ENCODE measurements at places on chromosomes 13 and 19.
A peak's percentile ranks its signal among the peaks of the same experiment; 100 is the strongest.

DNA sequence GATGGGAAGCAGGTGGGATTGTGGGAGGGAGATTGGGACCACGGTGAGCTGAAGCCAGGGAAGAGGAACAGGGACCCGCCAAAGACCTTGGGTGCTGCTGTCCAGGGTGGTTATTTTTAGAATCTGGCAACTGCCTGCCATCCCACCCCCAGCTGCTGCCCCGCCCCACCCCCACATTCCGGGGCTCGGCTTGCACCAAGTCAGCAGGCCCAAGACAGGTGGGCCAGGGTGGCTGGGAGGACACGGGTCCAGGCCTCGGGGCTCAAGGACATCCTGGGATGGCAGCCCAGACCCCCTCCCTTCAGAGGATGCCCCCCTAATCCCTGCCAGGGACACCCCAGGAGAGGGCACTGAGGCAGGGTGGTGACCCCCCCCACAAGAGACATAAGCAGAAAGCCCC is 827 bp downstream of the CKM start:
- no peak for DNase-seq

GRCh38 chr19:54464044-54464629 is 559 bp upstream of the LENG9 start:
- peak; percentile 98 for DNase-seq

- DNase-seq = no peak
Measured at GRCh38 chr13:100512422-100512821, 76.2 kb downstream of the GGACT start.

GRCh38 chr13:41457589-41458186 is 338 bp downstream of the RGCC start:
- no peak for DNase-seq

GRCh38 chr19:29323021-29323430 is 110.1 kb upstream of the UQCRFS1 start:
- no peak for DNase-seq

DNA sequence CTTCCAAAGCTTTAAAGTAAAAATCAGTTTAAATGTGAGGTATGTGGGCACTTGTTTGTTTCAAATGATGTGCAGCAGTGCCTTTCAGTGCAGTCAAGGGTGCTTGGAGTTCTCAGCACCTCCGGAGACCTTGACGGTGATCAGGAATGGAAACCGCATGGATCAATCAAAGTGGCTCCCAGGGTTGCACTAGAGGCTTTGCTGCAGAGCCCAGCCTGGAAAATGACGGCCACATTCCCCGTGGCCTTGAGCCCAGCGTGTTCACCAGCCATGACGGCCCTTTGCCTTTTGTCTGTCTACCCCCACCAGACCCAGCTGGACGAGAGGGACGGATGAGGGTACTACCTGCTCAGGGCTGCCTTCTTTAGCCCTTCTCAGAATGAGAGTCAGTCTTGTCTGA is 320.0 kb downstream of the TEX29 start:
- no peak for DNase-seq

DNA sequence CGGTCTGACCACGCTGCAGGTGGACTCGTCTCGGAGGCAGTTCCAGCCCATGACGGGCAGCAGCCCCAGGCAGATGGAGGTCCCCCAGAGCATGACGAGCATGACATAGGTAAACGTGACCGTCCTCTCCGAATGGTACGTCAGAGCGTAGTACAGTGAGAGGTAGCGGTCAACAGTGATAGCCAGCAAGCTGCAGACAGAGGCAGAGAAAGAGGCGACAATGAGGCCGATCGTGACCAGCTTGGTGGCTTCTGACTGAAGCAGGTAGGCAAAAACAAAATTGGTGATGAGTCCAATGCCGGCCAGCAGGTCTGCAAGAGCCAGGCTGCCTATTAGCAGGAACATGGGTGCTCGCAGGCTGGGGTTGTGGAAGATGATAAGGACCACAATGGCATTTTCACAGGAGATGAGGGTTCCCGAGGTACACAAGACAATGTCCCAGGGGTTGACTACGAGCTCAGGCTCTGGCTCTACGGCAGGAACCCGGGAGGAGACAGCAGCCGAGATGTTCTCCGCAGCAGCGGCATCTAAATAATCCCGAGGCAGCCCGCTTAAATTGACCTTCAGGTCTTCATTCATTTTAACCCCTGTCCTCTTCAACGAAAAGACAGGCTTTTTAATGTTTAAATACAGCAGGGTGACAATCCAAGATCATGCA is 1.2 kb downstream of the GPR12 start:
- DNase-seq = no peak

DNA sequence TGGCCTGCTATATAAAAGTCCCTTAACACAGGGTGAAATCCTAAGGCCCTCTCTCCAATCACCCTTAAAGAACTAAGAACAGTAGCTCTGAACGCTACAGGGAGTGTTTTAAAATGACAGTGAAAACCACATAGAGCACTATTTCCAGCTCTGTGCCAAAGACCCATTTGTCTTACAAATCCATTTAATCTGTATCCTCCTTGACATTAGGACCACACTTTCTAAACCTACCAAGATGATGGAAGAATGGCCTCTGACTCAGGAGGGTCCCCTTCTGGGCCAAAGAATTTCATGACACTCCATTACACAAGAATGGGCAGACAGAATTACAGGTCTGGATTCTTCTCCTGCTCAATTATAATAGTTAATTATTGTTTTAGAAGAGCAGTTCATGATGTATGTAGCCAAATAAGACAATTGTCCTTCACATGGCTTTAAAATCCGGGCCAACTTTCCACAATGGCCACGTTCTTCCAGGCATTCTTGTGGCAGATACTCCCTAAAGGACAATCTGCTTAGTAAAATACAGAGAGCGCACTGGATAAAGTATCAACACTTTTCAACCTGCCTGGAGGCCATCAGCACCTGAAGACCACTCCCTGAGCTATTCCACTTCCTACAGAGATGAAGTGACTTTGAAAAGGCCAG is 61.0 kb downstream of the STK24 start:
- DNase-seq = no peak

DNA sequence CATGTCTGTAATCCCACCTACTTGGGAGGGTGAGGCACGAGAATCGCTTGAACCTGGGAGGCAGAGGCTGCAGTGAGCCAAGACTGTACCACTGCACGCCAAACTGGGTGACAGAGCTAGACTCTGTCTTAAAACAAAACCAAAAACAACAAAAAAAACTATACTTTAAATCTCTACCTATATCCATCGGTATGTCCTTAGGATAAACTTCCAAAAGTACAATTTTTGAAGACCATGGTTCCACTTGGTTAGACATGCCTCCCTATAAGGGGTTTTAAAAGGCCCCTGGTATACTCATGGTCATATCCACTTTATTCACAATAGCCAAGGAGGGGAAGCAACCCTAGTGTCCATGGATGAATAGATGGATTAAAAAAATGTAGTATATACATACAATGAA is 39.8 kb downstream of the RUBCNL start:
- DNase-seq = no peak

GRCh38 chr13:80235967-80236302 is 105.0 kb downstream of the SPRY2 start:
- no peak for DNase-seq

DNA sequence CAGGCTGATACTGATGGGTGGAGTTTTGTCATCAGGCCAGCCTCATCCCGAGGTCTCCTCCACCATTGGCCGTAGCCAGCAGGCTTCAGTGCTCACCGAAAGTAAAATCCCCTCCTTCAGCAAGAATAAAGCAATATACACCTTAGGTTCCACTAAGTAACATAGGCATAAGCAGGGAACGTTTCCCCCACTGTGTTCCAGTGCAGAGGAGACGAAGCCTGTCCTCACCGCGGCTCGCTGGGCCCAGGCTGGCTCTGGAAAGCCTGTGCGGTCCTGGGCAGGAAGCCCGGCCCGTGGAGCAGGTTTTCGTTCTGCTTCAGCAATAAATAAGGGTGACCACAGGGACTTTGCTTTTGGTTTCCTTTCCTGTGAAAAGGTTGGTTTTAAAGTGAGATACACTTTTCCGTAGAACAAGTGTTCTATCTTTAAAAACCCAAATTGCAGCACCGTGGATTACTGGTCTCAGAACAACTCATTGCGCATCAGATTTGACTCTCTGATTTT is 16.3 kb upstream of the TEX29 start:
- no peak for DNase-seq

- DNase-seq = no peak
Measured at GRCh38 chr13:78341032-78341431, 262.3 kb downstream of the POU4F1 start.

GRCh38 chr13:23699271-23699670 is 129.1 kb downstream of the TNFRSF19 start:
- no peak for DNase-seq

GRCh38 chr13:113918981-113919701 is 54.7 kb downstream of the C13orf46 start:
- DNase-seq = no peak

DNA sequence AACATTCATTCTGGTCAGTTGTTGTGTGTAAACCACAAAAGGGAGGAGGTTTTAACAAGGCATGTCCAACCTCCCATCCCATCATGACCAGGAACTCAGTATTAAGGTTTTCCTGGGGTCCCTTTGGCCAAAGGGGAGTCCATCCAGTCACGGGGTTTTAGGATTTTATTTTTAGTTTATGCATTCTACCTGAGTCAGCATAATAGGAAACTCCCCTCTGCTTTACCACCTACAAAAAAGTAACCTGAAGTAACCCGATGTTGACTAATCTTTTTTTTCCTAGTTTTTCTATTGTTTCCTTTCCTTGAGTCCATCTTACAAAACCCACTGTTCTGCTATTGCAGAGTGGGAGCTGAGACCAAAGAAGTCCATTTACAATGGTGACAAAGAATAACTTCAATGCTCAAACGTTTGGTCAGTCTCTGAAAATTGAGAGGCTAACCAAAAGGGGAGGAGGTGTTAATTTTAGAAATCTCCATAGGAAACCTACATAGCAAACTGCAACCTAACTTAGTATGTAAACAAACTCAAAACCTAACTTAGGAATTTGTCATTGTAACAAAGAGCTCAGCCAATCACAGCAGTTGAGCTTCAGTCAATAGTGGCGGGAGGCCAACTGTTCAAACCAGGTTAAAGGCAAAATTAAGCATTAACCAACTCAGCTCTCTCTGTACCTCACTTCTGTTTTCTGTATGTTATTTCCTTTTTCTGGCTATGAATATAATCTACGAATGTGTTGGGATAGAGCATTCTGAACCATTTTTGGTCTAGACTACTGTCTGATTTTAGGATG is 1954.1 kb downstream of the PCDH9 start:
- DNase-seq = no peak

DNA sequence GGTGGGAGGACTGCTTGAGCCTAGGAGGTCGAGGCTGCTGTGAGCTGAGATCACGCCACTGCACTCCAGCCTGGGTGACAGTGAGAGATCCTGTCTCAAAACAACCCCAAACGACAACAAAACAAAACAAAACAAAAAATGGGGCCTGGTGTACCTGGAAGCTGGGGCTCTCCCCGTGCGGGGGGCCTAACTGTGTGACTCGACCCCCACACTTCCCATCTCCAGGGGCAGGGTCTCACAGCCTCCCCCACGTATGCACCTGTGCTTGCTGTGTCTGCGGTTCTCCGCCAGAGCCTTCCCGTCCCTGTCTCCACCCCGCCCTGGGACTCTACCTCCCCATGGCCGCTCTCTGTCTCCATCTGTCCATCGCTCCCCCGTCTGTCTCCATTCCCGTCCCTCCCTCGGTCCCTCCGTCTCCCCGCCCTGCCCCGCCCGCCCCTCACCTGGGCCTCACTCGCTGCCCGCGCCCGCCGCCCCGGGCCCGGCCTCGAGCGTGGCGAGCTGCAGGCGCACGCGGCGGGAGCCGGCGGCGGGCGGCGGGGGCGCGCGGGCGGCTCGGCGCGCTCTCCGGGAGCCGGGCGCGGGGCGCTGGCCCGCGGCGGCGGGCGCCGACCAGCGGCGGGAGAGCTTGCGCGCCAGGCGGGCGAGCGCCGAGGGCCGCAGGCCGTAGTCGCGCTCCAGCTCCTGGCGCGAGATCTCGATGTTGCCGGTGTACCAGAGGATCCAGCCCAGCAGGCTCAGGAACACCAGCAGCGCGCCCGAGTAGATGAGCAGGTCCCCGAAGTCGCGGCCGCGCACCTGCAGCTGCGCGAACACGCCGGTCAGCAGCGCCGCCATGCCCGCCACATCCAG is 587 bp downstream of the TMEM238 start:
- DNase-seq = no peak

DNA sequence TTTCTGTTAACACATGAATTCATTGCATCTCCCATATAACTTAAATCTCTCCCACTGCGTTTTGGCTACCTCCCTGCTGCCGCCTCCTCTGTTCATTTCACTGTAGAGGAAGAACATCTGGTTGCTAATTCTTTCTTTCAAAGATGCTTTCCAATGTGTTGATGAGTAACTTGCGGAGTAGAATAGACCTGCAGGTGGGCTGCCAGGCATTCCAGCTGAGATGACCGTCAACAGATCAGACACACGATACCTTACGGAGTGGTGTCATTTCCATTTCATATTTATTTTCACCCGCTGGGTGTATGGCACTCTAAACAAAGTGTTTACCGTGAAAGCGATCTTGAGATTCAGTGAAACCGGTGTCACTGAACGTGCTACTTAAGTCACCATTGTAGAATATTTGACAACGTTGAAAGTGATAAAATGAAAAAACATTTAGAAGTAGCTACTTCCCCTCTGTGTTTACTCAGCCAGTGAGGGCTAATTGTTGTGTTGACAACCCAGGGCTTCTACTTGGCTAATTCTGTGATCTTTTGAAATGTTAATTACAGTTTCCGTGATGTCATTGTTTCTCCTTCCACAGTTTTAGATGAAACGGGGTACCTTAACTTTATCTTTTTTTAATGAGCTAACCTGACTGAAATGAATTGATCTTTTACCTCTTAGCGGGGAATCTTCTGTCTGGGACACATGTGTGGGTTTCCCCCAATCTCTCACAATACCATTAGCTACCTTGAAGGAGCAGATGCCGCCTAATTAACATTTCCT is 228.5 kb upstream of the ARGLU1 start:
- no peak for DNase-seq

DNA sequence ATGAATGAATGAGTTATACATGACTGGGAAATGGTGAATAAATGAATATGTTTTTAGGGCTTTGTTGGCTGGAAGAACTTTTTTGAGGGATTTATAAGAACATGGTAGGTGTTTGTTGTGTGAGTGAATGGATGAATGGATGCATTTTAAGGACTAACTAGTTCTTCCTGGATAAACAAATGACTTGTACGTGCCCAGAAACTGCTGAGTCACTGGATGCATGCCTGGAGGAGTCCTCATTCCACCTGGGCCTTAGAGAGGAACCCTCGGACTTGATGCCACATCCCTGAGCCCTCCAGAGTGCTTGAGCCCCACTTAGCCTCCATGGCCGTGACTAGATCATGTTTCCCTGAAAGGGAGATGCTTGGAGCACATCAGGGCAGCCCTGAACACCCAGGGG is 153.4 kb downstream of the DPF1 start:
- DNase-seq = peak; percentile 27

GRCh38 chr19:52662631-52663030 is 24.5 kb upstream of the ZNF83 start:
- no peak for DNase-seq

GRCh38 chr13:23678795-23679194 is 108.6 kb downstream of the TNFRSF19 start:
- DNase-seq = no peak
